ENCODE measurements at places on chromosomes 1 and 21. TPM values are rescaled to one million over a fixed set of nuclear protein-coding genes. Genes with fewer than 3 reads are reported as not detected.

DNA sequence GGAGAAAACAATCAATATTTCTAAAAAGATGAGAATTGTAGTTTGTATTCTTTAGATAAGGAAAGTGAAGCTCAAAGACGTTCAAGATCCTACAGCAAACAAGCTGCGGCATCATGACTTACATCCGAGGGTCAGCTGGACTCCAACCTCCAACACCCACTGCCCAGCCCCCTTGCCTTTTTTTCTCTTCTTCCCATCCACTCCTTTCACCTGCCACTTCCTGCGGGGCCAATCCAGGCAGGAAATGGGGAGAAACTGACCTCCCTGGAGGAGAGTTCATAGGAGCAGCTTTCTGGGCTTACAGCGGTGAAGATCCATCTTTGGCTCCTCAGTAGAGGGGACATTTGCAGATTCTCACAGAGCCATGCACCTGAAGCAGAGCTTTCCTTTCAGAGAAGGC lies 361.5 kb downstream of the PTPRU start:
- DNase-seq, result no peak

DNA sequence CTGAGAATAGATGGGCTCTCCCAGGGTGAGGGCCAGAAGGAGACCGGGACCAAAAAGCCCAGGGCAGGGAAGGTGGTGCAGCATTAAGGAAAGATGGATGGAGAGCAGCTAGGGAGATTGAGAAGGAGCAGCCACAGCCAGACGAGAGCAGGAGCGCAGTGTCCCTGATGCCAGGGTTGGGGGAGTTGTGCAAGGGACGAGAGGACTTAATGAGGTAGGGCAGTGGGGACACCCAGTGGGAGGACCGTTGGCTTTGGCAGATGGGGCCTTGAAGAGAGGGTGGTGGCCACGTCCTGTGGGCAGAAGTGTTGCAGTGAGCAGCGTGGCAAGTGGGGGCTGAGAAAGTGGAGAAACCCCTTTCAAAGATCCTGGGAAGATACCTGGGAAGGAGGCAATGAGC lies 38.0 kb upstream of the KDM4A start:
- DNase-seq, result no peak

TIAM1 gene
- 54.6 TPM for total RNA-seq

- no peak for DNase-seq
Observed at GRCh38 chr1:37878071-37878470, 18.7 kb upstream of the MTF1 start.

- DNase-seq, result no peak
Observed at GRCh38 chr1:184672013-184672726, 82.5 kb downstream of the EDEM3 start.

DNASE2B gene
- not detected for total RNA-seq

DNA sequence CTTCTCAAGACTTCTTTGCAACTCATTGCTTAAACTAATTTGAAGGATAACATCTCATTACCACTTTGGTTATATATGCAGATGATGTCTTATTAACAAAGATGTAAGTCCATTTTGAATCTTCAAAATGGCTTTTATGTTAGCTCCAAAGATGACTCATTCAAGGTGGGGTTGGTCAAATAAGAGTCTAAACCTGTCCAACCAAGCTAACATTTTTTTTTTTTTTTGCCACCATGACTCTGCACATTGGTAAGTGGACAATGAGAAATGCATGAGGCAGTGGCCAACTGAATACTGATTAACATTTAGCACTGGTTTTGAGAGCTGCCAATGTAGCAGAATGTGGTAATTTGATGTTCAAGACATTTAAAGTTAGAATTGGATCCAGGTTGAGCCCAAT lies 278 bp upstream of the KRTAP27-1 start:
- no peak for DNase-seq

TLCD4 gene
- total RNA-seq, result 6.2 TPM

MIXL1 gene
- 3.4 TPM for total RNA-seq

DNA sequence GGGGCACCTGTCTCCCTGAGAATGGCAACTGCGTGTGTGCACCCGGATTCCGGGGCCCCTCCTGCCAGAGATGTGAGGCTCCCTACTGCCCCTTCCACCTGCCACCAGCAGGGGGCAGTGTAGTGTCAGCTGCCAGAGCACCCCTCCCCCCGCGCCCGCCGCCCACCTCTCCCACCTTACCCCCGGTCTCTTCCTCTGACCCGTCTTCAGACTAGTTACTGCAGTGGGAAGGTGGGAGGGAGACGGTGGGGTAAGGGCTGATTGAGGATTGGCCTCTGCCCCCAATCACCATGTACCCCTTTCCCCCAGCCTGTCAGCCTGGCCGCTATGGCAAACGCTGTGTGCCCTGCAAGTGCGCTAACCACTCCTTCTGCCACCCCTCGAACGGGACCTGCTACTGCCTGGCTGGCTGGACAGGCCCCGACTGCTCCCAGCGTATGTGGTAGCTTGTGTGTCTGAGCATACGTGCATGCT lies 10.1 kb upstream of the LRRC71 start:
- no peak for DNase-seq

PPFIA4 gene
- 35.3 TPM for total RNA-seq

CRYBG2 gene
- 10.9 TPM for total RNA-seq

GRCh38 chr1:236774926-236775325 lies 20.2 kb upstream of the MTR start:
- DNase-seq, result no peak

DNA sequence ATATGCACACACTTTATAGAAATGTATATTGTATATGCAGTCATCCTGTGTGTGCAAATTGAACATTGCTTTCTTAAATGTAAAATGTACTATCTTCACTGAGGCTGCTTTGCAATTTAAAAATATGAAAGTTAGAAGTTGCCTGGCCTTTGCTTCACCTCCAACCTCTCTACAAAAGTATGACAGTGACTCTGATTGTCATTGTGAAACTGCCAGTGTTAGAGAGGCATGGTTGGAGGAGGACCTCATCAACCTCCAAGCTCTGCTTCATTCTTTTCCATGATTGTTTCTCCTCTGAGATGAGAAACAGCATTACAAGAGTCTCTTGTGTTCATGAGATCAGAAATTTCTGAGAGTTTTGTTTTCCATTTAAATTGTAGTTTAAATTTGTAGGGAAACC lies 185.5 kb downstream of the ZC3H11B start:
- DNase-seq, result no peak

- no peak for DNase-seq
Observed at GRCh38 chr1:184455786-184456185, 69.0 kb downstream of the C1orf21 start.

DNA sequence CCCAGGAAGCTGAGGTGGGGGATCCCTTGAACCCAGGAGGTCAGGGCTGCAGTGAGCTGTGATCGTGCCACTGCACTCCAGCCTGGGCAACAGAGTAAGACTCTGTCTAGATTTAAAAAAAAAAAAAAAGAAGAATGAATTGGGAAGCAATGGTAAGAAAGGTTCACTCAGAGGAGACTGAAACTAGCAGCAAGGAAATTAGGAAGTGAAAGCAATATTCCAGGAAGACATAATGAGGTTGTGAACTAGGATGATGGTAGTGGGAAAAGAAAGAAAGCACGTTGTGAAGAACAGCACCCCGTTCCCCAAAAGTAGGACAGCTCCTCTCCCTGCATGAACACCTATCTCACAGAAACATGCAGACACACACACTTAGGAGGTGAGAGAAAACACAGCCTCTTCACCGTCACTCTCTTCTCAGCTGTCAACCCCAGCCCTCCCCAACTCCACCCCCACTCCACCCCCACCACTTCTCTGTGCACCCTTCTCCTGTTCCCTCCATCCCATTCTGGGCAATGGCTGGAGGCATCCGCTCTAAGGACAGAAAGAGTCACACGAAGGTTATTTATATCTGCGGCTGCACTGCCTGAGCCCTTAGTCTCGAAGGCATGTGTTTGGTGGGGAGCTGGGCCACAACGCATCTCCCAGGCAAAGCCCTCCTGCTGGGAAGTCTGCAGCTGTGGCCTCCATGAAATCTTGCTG lies 101.8 kb upstream of the LPGAT1 start:
- no peak for DNase-seq

DNA sequence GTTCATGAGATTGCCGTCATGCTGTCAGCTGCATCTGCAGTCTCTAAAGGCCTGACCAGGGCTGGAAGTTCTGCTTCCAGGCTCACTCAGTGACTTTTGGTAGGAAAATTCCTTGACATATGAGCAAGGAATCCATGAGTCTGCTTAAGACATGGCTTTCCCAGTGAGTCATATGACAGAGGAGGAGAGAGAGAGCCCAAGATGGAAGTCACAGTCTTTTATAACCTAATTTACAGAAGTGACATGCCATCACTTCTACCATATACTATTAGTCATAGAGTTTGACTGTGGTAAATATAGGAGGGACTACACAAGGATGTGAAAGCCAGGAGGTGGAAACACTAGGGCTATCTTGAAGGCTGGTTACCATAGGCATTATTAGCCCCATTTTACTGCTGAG lies 115.2 kb downstream of the ROR1 start:
- DNase-seq, result no peak

- no peak for DNase-seq
Observed at GRCh38 chr1:4965346-4966075, 311.1 kb downstream of the AJAP1 start.

TMIGD3 gene
- not detected for total RNA-seq

GRCh38 chr1:202416641-202417040 lies 68.1 kb downstream of the PPP1R12B start:
- no peak for DNase-seq

DNA sequence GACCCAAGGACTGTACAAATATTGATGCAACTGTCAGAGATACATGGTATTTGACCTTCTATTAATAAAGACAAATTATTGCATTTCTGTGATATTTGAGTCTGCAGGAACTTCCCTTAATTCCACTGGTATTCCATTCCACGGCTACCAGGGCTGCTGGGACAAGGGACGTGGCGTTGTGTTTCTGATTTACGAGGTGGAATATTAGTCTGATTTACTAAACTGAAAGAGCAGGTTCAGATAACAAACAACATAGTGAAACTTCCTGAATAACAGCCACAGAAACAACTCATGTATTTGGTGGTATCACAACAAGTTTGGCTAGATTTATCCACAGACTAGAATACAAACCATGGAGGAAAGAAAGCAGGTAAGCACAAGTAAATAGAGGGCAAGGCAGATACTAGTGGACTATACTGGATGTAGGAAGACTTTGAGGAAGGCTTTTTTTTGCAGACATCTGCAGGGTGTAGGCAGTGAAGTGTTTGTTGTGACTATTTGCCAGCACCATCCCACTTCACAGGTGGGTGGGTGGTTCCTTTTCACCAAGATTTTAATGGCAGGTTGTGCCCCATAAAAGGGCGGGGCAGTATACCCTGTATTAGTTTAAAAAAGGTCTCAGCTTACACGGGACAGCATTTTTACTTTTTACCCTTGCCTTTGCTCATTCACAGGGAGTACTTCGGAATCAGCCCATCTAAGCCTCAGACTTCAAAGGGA lies 100.4 kb downstream of the FGGY start:
- no peak for DNase-seq

DNA sequence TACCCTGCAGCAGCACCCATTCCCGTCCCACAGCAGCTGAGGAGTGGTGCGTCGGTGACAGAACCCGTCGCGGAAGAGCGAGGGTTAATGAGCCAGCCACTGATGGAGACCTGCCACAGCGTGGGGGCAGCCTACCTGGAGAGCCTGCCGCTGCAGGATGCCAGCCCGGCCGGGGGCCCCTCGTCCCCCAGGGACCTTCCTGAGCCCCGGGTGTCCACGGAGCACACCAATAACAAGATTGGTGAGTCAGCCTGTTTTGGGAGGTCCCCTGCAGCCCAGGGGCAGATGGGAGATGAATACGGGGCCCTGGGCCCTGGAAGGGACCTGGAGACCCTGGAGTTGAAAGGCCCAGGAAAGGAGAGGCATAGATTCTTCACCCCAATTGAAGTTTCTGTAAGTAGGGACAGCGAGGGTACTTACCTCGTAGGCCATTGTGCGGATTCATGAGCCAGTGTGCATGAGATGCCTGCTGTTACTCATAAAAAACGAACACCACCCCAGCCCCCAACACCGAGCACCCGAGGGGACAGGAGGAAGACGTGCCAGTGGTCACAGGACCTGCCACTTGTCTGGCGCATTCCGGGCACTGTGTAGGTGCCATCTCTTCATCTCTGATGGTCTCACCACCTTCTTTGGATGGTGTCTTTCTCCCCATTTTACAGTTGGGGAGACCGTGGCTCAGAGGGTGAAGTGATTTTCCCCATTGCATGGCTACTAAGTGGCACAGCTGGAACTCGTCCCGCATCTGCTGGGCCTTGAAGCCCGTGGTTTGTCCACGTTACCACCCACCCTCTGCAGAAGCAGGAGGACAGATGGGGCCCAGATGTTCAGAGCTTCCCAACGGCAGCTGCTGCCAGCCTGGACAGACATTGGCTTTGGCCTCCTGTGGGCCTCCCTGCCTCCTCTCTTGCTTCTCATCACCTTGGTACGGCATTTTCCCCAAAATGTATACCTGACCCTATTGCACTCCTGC lies 28.3 kb upstream of the TNFRSF1B start:
- DNase-seq, result no peak

ITGB2 gene
- total RNA-seq, result 0.74 TPM

All from mesothelial cell of epicardium (in vitro differentiated cells).